ENCODE measurements at places on chromosomes 1 and 21. TPM values are rescaled to one million over a fixed set of nuclear protein-coding genes. Genes with fewer than 3 reads are reported as not detected.

- DNase-seq: no peak
These were observed 321.0 kb upstream of the RUNX1 start for GRCh38 chr21:35370071-35370470.

DNA sequence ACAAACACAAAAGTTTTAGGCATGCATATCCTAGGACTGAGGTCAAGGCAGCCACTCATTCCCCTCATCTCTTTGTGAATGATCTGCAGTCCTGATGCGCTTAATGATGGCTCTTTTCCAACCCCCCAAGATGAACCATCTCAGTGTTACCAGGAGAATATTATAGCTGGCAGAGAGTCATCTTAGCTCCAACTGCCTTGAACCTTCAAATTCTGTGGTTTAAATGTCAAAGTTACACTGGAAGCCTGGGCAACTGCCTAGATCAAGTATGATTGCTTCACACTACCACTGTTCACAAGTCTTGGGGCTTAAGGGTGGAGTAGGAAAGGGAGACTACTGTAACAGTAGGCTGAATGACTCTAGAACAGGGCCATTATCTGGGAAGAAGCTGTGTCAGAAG lies 8.0 kb upstream of the MYBPHL start:
- no peak for DNase-seq

ACTL8 gene
- total RNA-seq: not detected

PRAMEF11 gene
- not detected for total RNA-seq

TMCC2 gene
- 0.74 TPM for total RNA-seq

SH3GLB1 gene
- total RNA-seq: 52.3 TPM

GRCh38 chr1:150528196-150528595 lies 12.6 kb downstream of the FALEC start:
- no peak for DNase-seq

HSPA13 gene
- total RNA-seq: 41.4 TPM

GRCh38 chr1:88647249-88647645 lies 36.8 kb upstream of the PKN2 start:
- no peak for DNase-seq

C1orf116 gene
- total RNA-seq: 0.25 TPM

- no peak for DNase-seq
These were observed 467.5 kb upstream of the CXADR start for GRCh38 chr21:17045214-17045853.

LMX1A gene
- not detected for total RNA-seq

DNA sequence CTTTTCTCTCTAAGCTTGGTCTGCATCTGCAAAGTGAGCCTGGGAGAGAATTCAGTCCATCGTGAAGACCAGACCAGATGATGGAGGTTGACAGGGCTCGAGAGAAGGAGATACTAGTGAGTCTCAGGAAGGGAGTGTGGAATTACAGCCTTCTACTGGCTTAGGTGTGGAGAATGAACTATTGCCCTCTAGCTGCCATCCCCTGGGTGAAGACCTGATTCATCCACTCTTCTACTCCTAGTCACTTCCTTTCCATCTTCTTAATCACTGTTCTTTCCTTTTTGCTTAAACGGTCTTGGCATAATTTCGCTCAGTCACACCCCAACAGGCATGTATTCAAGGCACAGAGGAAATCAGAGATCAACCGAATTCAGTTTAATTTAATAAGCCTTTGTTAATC lies 34.0 kb upstream of the HSD17B7 start:
- no peak for DNase-seq

DNA sequence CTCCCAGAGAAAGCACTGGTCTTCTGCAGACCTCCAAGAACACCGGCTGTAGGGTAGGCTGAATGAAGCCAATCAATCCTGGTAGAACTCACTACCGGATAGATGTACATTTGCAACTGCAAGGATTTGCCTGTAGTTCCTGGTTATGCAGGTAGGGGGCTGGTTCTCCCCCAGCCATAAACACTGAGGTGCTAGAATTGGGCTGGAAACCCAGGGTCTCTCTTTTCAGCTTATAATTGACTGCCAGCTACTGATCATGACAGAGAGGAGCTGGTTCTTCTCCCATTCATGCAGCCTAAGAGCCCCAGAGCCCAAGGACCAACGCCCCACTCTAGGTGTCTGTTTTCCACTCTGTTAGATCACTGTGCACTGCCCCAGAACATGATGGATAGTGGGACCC lies 21.5 kb upstream of the MTARC2 start:
- DNase-seq: no peak

DNA sequence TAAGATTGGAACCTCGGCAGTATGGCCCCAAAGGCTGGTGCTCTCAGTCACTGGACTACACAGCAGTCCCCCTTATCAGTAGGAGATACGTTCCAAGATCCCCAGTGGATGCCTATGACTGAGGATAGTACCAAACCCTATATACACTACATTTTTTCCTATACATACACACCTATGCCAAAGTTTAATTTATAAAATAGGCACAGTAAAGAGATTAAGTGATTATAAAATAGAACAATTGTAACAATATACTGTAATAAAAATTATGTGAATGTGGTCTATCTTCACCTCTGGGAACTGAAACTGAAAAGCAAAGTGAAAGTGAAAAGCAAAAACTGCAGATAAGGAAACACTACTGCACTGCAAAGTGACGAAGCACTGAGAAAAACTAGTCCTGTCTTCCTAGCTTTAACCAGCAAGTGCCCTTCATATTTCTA lies 96.8 kb downstream of the INTS7 start:
- DNase-seq: no peak

DNA sequence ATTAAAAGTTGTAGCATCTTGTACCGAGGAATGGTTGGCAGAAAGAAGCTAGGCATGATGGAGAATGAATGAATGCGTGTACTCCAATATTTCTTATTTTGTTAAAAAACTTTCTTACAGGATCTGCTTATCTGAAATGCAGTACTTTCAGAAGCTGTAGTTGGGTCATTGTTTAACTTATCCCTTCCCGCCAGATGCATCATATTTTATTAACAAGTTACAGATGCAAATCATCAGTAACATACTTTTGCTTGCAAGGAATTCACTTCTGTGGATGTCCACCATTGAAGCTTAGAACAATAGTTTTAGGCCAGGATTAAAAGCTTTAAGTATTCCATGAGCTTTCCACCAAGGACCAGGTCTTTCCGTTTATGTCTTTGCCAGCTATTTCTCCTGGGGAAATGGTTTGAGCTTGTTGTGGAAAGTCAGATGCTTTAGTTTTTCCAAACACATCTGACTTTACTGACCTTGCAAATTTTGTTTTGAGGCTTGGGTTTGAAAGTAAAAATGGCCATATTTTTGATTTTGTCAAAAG lies 65.4 kb downstream of the PATJ start:
- no peak for DNase-seq

- DNase-seq: no peak
These were observed 15.6 kb upstream of the KCNJ15 start for GRCh38 chr21:38241029-38241740.

VTCN1 gene
- total RNA-seq: not detected

NTRK1 gene
- 0.52 TPM for total RNA-seq

DNA sequence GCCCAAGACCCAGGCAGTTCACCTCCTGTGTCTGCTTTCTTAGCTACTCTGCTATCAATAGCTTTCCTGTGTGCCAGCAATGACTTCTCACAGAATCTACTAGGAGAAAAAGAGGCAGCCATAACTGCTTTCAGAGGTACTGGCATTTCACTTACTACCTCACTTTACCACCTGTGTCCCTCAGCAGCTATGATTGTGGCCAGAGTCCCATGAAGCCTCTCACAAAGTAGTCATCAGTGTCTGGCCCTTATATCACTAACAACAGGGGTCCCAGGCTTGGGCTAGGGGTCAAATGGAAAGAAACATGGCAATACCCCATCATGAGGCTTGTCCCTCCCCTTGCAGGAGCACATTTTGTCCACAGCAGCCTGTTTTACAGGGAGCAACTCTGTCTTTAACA lies 62.7 kb upstream of the EPS8L3 start:
- DNase-seq: no peak

DNA sequence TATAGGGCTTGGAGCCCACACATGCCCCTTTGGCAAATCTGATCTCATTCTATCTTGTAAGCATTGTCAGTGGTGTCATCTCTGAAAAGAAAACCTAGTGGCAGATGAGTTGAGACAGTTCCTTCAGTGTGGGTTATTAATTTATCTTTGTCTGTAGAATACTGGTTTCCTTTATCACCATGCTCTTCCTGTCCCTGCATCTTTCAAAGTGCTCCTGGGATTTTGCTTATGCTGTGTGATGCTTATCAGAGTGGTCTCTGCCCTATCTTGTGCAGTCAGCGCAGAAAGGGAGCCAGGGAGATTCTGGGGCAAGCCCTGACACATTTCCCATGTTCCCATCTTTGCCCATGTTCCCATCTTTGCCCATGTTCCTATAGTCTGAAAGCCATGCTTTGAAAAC lies 402.9 kb downstream of the RWDD3 start:
- DNase-seq: no peak

RIMKLA gene
- 0.11 TPM for total RNA-seq

PRELP gene
- not detected for total RNA-seq

AMY1A gene
- total RNA-seq: not detected

- no peak for DNase-seq
These were observed 321.2 kb downstream of the HLX start for GRCh38 chr1:221200464-221200863.

- no peak for DNase-seq
These were observed 266.3 kb upstream of the KAZN start for GRCh38 chr1:14332158-14332557.

Measured in CD4-positive, alpha-beta T cell (primary cell).